ENCODE measurements at places on chromosomes 12 and 14.
A peak's percentile ranks its signal among the peaks of the same experiment; 100 is the strongest.

GRCh38 chr12:47277972-47278448 is 198.3 kb upstream of the AMIGO2 start:
- DNase-seq = no peak

DNA sequence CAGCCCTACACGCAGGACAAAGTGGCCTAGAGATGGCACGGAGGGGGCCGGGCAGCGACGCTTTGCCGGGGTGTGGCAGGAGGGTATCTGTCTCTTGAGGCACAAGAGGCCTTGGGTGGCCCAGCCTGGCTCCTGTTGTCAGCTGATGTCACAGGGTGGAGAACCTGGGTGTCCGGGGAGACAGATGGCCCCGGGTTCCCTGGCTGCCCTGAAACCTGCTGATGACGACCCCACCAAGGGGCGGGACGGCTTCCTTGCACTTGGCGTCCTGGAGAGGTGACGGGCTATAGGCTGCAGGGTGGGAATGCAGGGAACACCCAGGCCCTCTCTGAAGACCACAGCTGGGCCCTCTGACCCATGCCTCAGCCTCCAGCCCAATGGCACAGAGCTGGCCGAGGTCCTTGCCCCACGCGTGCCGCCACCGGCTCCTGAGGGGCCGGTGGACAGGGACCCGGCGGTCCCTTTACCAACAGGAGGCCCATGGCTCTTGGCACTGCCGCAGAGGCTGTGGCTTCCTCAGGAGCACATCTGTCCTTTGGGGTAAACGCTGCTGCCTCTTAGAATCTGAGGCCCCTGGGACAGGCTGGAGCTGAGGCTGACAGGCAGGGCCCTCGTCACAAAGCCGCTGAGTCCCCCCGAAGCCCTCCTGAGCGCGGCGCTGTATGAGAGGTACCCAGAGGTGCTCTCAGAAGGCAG is 16.4 kb downstream of the TRMT61A start:
- no peak for DNase-seq

GRCh38 chr12:68344126-68344525 is 12.0 kb upstream of the MDM1 start:
- DNase-seq = no peak

- DNase-seq = peak; percentile 29
Observed at GRCh38 chr14:54785778-54786770, 116.6 kb downstream of the GCH1 start.

GRCh38 chr12:65882486-65882885 is 58.2 kb downstream of the HMGA2 start:
- no peak for DNase-seq

DNA sequence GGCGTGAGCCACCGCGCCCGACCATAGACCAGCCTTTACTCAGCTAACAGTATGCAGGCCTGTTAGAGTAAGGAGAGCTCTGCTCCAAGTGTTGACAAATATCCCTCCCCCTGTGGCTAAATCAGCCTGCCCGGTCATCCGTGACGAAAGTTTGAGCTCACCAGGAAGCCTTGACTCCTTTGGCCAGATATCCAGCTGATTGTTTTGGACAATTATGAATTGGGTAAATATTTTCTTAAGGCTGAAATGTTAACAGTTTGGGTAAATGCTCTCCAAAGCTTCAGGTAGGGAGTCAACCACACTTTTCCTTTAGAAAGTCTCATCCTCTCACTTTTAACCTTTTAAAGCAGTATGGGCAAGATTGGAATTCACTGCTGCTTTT is 157.9 kb downstream of the PAWR start:
- no peak for DNase-seq

DNA sequence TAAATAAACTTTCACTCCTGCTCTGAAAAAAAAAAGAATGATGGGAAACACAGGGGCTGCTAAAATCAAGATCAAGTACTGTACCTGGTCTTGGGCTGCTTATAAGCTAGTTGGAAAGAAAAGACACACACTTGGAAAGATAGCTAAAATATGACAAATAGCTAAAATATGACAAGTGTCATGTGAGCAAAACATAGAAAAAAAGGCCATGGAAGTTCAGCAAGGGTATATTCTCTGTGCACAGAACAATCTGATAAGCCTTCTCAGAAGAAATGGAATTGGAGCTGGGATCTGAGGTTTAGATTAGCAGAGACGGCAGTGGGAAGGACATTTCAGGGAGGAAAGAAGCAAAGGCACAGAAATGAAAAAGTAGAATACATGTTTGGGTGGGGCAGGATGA is 126.2 kb upstream of the PMCH start:
- DNase-seq = no peak

DNA sequence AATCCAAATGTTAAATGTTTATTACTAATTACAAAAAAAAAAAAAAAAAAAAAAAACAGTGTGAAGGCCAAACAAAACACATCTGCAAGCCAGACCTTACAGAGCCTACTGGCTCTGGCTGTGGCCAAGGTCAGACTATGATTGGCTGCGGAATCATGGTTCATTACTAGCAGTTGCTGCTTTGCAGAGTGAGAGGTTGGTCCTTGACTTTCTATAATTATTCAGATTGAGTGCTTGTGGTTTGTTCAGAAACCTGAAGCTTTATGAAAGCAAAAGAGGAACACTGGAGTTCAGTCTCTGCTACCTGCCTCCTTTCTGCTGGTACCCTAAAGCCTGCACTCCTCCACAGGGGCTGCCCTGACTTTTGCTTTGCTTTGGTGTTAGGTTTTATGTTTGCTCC is 550.9 kb downstream of the BCL11B start:
- DNase-seq = no peak

Measured in NAMALWA (cell line).